Stimulated activated CD4-positive, alpha-beta T cell treated with anti-CD3 and anti-CD28 coated beads, TNF-alpha, amount 100 ng/mL, for 4 hours (primary cell): ENCODE measurements at places on chromosomes 12 and 14.

DNA sequence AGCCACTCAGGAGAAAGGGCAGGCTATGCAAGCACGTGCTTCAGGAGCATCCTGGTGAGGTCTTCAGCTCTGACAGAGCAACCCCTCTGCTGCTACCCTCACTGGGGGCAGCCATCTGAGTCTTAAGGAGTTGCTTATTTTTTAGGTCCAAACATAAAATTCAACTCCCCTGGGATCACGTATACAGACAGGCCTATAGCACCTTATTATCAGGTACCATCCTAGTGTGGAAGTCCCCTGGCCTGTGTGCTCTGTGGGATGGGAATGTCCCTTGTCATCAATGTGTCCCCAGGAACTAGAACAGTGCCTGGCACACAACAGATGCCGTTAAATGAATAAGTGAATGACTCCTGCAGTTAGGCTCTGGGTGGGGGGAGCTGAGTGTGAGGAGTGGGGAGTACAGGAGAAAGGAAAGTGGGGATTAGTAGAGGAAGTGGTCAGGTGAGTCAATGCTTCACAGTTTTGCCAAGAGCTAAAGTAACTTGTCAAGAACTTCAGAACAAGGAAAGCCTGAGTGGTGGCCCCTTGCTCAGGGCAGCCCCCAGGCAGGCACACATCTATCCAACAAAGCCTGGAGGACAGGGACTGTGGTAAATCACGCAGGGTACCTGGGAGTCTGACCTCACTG lies 33.5 kb downstream of the DAD1 start:
- no peak for DNase-seq

GRCh38 chr12:52293926-52294325 lies 2.6 kb upstream of the KRT81 start:
- no peak for DNase-seq

DNA sequence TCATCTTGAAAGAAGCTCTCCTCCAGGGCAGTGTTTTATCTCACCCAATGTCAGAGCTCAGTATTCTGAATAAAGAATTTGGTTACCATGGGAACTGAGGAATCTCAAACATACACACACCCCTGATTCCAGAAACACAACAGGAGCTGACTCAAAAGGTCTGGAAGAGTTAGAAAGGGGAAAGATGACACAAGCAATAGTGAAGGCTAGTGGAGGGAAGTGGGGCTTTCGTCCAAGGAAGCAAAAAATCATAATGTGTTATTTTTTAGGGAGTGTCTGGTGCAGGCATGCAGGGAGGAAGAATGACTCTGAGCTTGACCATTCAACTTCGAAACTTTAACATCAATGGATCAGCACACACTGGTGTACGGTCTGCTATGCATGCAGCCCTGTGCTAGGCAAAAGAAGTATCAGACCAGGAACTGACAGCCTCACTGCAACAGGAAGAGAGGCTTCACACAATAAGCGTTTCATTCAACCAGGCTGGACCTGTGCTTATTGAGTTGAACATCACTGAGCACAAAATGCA lies 20.3 kb downstream of the HEBP1 start:
- DNase-seq, result no peak

DNA sequence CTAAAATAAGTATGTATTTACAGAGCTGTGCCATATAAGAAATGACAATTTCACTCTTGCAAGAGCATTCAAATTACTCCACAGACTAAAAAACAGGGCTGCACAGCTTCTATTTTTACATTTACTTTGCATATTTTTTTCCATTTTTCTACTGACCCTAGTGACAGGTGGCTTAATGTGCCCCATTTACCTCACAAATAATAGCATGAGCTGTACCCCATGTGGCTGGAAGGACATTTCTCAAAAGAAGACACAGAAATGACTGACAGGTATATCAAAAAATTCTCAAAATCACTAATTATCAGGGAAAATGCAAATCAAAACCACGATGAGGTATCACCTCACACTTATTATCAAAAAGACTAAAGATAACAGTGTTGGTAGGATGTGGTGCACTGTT lies 1128.6 kb downstream of the SLC16A7 start:
- DNase-seq, result no peak

- no peak for DNase-seq
Measured at GRCh38 chr12:53978477-53979356, 4.0 kb upstream of the HOTAIR start.

- DNase-seq, result no peak
Measured at GRCh38 chr12:125110641-125111360, 45.6 kb downstream of the AACS start.

- DNase-seq, result no peak
Measured at GRCh38 chr14:77495334-77495733, 3.3 kb downstream of the ISM2 start.

DNA sequence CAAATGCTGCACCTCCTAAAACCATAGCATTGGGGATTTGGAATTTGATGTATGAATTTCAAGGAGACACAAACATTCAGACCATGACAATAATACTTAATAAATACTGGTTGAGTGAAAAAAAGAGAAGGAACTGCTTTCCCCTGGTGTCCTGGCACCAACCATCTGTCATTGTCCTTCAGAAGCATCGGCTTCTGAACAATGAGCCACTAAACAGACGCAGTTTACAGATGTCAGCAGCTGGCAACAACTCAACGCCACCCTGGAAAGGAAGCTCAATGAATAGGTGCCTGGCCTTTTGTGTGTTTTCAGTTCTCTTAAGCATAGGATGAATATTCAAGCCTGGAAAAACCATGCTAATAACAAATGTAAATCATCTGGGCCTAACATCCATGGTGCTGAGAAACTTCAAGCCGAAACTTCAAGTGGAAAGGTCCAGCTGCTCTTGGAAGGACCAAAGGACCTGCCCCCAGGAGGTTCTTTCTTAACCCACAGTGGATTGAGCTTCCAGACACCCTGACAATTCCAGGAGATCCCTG lies 101.3 kb downstream of the WIF1 start:
- no peak for DNase-seq

DNA sequence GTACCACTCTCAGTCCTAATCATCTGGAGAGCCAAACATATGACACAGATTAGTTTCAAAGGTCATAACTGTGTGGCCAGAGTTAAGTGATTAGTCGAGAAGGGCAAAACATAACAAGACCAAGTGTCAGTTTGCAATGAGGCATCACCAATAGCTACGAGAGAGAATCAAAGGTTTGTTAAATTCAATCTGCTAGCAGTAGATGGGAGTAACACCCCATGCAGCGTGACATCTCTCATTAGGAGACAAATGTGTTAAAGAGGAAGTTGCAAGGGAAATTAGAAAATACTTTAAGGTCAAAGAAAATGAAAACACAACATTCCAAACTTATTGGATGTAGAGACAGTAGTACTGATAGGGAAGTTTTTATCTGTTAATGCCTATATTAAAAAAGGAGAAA lies 135.7 kb upstream of the SYT10 start:
- DNase-seq, result no peak

DNA sequence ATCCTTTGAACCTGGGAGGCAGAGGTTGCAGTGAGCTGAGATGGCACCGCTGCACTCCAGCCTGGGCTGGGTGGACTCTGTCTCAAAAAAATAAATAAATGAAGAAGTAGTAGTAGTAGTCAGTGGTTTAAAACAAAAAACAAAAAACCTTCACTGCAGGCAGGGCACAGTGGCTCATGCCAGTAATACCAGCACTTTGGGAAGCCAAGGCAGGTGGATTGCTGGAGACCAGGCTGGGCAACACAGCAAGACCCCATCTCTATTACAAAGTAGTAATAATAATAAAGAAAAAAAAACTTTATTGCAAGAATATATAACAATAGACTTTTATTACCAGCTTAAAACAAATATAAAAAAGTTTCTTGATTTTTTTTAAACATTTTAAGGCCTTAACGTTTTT lies 13.8 kb upstream of the NEK9 start:
- DNase-seq, result no peak

DNA sequence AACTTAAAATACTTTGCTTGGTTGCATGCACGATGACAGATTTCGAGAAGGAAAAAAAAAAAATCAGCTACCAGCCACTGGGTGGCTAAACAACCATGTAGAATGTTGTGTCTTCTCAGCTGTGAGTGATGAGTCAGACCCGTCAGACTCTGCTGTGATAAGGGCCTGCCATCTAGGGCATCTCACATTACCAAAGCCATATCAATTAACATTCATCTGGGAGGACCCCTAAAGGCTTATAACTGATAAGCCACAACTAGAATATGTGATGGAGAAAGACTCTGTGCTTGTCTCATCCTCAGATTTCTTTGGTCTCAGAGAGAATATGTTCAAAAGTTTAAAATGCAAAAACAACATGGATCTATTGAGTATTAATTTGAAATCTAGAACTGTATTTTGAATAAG lies 111.5 kb downstream of the PAX9 start:
- no peak for DNase-seq

GRCh38 chr12:24363177-24363754 lies 413.8 kb upstream of the SOX5 start:
- DNase-seq, result no peak

GRCh38 chr12:5013266-5013730 lies 30.4 kb upstream of the KCNA5 start:
- no peak for DNase-seq

DNA sequence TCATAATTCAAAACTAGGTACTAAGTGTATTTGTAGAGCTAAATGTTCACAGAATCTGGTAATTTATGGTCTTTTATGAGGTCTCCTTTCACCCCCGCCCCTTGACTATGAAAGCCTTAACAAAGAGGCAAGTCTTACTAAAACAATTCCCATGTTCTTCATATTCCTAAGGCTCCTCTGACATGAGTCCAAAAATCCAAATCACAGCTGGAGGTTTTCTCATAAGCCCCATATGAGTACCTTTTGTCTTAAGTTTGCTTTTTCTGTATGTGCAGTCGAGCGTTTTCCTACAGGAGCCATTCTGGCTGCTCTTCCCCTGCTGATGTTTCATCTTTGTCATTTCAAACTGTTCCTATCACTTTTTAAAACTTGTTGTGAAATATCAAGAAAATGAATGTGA lies 55.2 kb downstream of the SIX1 start:
- DNase-seq, result no peak

- no peak for DNase-seq
Measured at GRCh38 chr14:21070083-21070609, at the start of gene ARHGEF40. Gene ARHGEF40 (plus strand): TSS chr14:21070304. CDS start chr14:21070397, 93 bp downstream.

DNA sequence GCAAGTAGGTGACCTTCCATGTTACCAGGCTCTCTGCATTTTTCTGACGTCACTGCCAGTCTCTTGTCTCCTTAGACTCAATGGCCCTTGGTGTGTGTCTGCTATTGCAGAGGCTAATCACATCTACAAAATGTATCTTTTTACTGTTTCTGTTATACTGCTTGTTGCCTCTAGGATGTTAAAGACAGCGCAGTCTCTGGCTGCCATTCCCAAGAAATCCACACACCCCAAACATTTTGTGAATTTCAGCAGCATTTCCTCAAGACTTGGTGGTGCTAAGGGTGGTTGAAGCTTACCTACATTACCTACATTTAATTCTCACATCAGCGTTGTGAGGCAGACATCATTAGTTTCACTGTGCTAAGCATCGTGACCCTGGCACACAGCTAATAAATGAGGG lies 87.2 kb downstream of the C12orf75 start:
- DNase-seq, result no peak

GRCh38 chr14:96351986-96352385 lies 11.2 kb downstream of the ATG2B start:
- no peak for DNase-seq

DNA sequence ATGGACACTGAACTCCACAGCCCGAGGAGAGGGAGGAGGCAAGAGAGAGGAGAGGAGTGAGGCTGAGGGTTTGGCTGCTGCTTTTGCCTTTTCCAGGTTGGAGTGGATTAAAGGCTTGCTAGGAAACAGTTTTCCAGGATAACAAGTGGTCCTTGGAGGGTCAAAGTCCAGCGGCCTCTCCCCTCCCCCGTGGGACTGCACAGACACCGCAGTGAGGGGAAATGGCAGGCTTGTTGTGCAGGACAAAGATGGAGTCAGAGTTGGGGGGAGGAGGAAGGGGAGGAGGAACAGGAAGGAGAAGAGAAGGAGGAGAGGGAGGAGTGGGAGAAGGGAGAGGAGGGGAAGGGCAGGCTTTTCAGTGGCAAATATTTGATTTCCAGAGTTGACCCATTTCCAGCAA lies 245.5 kb downstream of the RBM19 start:
- no peak for DNase-seq

DNA sequence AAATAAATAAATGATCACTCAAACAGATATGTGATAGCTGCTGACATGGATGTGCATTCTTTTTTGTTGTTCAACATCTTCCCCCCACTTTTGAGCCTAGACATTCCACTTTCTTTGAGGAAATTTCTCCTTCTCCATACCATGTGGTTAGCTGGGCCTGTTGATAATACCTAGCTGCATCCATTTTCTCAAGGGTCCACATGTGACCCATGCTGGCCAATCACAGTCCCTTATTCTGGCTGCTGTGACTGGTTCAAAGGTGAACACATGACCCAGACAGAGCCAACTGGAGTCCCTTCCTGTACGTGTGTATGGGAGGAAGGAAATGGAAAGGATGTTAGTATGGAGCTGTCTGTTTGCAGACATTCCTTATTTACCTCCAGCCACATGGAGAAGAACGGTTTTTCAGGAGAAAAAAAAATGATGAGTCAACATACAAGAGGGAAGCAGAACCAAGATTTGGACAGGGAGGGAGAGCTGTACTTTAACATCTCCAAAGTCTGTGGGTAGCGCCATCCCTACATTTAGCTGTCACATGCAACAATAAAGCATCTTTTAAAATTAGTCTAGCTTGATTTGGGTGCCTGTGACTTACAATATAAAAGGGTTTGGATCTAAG lies 391.7 kb upstream of the TBX3 start:
- DNase-seq, result no peak

GRCh38 chr14:24234095-24235005 lies 1.6 kb downstream of the GMPR2 start:
- DNase-seq, result no peak

DNA sequence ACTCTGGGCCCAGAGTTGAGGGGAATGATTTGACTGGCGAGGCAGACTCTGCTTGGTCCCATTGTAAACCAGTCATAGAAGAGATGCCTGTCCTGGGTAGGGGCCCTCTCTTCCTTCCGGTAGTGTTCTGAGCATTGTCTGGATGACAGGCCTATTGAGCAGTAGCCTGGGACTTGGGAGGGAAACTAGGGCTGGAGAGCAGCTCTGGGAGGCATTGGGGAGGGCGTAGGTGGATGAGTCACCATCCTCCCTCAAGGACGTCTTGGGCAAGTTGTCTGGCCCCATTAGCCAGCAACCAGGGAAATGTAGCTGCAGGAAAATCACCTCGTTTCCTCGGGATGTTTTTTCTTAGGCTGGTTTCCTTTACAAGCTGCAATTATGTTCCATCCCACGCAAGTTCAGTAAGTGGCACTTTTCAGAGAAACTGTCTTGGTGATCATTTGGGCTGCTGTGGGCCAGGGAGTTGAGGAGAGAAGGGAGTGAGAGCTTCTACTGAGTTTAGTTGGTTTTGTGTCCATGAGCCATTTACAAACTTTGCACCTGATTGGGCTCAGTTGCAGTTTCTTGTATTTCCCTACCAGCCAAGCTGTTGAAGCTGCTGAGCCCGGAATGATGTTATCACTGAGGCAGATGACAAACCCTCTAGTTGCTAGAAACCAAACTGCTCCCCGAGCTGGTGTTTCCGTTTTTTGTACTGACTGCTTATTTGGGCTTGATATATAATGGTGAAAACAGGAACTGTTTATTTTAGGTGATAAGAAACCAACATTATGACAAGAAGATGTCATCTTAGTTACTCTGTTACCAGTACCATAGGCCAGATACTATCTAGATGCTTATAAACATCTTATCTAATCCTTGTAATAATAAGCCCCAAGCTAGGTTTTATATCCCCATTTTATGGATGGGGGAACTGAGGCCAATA lies 147.6 kb downstream of the CHST11 start:
- DNase-seq, result no peak
